ENCODE measurements at places on chromosomes 6 and 20.

- DNase-seq: no peak
Measured at GRCh38 chr6:157106487-157106886, 216.8 kb downstream of the TMEM242 start.

- no peak for DNase-seq
Measured at GRCh38 chr6:144824018-144824417, 538.9 kb downstream of the UTRN start.

DNA sequence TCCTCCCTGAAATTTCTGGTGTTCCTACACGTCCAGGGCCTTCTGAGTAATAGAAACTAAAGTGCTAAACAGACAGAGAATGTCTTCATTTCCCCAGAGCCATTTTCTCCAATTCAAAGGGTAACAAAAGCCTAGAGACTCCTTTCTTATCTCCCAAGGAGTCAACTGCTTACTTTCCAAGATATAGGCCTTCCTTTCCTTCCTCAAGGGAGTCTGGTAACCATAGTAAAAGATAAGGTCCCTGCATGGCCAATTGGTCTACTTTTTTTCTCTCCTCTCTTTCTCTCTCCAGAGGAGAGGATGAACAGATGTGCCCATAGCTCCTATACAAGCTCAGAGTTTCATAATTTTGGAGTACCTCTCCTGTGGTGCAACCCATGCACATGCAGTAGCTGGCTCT is 185.7 kb downstream of the ASCC3 start:
- DNase-seq: no peak

GRCh38 chr20:54069501-54069971 is 858 bp downstream of the BCAS1 start:
- no peak for DNase-seq

DNA sequence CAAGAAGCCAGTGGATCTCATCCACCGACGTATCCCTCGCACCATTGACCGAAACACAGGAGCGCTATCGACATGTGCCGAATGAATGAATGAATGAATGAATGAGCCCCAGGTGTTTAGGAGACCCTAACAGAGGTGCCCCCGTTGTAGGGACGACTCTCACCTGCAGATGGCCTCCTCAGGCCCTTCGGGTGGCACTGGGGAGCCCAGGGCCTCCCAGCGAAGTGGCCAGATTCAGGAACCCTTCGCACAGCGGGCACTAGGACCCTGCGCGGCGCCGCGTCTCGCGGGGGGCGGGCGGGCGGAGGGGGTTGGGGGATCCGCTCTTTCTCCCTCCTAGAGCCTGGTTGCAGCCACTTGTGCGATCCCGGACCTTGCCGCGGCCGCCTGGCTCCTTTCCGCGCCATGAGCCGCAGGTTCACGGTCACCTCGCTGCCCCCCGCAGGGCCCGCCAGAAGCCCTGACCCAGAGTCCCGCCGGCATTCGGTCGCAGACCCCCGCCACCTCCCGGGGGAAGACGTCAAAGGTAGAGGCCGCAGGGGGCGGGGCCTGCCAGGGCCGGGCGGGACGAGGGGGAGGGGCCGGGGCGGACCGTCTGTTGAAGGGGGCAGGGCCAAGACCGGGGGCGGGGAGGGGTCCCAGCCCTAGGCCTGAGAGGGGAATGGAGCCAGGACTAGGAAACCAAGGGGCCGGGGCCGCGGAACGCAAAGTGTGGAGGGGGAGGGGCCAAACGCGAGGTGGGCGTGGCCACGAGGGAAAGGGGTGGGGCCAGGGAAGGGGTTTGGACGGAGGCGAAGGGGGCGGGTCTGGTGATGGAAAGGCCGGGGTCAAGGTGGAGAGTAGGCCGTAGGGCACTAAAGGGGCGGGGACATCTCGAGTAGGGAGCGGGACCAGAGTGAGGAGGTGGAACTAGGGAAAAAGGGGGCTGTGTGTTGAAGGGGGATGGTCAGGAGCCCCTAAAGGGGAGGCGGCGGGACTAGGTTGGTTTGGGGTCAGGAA is 7.4 kb upstream of the SLC12A5 start:
- no peak for DNase-seq

DNA sequence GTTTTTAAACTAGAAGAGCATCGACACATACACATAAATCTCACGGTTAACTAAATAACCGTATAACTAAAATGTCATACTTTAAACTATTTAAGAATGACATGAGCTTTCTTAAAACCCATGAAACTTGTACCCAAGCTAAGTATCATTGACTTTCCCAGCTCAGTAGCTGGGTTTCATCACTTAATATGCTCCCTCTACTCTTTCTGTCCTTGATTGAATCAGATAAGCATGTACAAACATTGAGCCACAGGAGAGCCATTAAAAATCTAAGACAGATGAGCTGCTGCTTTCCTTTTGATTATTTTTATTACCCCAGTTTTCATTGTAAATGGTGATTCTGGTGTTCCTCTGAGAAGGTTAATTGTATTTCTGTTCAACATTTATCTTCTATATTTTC is 115.8 kb downstream of the FOXO3 start:
- no peak for DNase-seq

GRCh38 chr6:129683601-129684322 is 26.2 kb downstream of the ARHGAP18 start:
- peak; percentile 88 for DNase-seq

- DNase-seq: no peak
Measured at GRCh38 chr6:17045581-17046322, 56.1 kb upstream of the STMND1 start.

DNA sequence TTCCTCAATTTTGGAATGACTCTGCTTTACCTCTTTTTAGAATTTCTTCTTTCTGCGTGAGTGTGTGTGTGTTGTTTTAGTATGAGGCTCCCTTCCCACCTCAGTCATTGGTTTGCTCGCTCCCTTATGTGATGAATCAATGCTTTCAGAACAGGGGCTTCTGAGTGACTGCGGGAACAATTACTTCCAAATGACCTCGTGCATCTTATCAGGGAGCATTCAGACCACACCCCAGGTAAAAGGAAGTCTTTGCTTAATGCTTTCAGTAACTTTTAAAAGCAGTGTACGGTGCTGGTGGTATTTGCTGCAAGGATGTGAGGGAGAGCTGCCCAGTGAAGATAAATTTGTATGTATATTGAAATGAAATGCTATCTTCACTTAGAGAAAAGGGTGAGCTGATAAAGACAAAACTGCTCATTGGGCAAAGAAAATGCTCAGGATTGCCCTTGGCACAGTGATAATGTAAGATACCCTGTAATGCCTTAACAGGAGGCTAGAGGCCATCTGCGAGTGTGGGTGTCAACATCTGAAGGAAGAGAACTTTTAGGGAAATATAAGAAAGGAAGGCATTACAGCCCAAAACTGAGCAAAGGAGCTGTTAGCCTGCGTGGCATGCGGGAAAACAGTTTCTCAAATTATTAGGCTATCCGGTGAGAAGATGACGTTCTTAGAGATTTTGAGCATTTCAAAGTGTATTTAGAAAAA is at the start of gene MLIP:
TSS of gene MLIP (plus strand) at position 103 of the 705 bp plus-strand sequence. CDS start at position 140, 37 bp downstream.
- DNase-seq: no peak

GRCh38 chr20:40449974-40450616 is 238.9 kb downstream of the MAFB start:
- no peak for DNase-seq

GRCh38 chr6:156587751-156588301 is 189.4 kb upstream of the ARID1B start:
- DNase-seq: no peak
